ENCODE measurements at places on chromosomes 5 and 9.
A peak's percentile ranks its signal among the peaks of the same experiment; 100 is the strongest.

DNA sequence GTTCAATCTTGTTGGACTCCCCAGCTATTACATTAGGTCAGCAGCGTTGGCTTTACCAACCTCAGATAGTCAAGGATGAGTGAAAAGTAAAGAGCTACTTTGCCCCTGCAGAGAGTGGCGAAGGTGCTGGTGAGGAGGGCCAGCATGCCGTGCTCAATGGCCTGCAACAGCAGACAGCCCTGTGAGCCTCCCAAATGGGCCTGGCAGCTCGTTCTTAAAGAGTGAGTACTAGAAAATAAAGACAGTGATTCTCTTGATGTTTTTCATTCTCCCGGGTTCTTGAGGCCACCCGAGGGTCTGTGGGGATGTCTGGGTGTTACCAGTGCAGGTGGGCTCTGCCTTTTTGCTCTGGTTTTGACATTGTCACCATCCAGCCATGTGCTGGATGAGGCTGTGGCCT, 16.2 kb downstream of the GADD45G start:
- DNase-seq, result no peak

GRCh38 chr9:87855061-87855460, 27.6 kb upstream of the SPATA31E1 start:
- no peak for DNase-seq

- no peak for DNase-seq
Measured at GRCh38 chr5:156647034-156647451, 203.1 kb upstream of the PPP1R2B start.

- no peak for DNase-seq
Measured at GRCh38 chr9:34454571-34455065, 3.8 kb downstream of the FAM219A start.

- no peak for DNase-seq
Measured at GRCh38 chr5:646396-647201, 34.5 kb downstream of the CEP72 start.

DNA sequence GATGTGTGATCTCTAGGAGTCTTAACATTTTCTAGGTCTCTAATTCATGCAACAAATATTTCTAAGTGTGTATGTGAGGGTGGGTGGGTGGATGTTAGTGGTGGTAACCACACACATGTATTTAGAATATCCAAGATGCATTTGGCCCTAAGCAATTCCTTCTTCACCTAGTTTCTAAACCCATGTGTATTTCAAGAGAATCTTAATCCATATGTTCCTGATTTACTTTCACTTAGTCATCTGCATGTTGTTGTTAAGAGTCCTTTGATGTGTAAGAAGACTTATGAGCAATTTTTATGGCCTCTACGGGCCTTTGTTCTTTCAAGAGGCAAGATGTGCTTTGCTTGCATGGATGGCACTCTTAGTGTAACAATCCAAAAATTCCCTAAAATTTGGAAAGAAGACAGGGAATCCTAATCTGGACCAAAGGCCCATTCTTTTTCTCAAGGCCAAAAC, 282.6 kb downstream of the SPATA31D1 start:
- DNase-seq, result no peak

DNA sequence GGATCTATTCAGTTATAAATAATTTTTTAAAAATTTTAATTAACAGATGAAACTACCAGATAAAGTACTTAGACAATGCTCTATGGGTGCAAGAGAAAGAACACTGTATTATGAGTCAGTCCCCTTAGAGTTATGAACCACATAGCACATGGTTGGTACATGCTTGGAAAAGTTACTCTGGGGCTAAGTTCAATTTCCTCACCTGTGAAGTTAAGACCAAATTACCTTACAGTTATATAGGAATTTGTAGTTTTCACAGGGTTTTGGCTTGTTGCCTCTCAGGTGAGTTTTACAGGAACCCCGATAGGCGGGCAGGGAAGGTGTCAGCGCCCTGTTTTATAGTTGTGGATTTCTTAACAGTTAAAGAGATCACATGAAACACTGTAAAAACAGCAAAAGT, 1.2 kb downstream of the PANK3 start:
- no peak for DNase-seq

DNA sequence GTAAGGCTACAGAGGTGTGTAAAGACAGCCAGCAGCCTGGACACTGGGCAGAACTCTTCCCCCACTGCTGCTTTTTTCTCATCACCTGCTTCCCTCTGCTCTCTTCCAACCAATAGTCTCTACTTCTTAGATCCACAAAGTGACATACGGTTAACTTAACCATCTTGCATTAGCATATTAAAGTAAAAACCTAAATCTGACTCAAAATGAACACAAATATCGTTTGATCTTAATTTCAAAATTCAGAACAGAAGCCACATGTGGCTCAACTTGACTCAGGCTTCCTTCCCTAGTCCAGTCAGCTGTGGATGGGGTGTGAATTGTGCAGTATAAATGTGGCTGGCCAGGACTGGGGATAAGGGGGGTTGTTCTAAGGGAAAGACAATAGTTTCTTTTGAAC, 114.3 kb downstream of the STARD4 start:
- no peak for DNase-seq

- no peak for DNase-seq
Measured at GRCh38 chr9:134707031-134707680, 65.6 kb downstream of the COL5A1 start.

GRCh38 chr5:141597394-141597793, 21.4 kb downstream of the DIAPH1 start:
- no peak for DNase-seq

DNA sequence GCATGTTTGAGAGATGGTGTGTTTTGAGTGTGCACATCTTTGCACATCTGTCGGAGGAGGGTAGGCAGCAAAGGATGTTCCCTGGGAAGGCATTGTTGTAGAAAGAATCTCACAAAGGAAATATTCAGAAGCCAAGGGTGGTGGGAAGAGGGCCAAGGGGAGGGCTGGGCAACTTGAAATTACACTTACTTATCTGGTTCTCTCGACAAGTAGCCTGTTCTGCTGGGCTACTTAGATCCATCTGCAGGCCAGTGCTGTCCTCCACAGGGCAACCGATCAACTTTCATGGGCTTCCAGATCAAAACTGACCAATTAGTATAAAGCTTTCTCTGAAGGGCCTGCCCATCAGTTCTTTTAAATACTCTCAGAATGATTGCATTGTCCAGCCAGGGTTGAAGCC, 495.2 kb downstream of the GADD45G start:
- DNase-seq, result no peak

GRCh38 chr5:73867345-73868335, 241.6 kb downstream of the ARHGEF28 start:
- DNase-seq, result no peak

DNA sequence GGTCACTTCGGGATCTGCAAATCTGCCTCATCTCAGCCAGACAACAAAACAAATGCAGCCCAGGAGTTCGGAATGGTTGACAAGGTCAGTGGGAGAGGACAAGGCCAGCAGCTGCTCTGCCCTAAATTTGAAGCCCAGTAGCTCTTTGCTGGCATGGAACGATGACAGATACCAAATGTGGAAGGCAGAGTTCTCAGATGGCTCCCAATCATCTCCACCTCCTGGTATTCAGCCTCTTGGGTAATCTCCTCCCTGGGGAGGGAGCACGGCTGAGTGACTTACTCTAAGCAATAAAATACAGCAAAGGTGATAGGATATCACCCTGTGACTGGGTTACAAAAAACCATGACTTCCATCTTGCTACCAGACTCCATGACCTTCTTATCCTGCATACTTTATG, 172.8 kb downstream of the ENTREP1 start:
- DNase-seq, result no peak

- peak; percentile 34 for DNase-seq
Measured at GRCh38 chr5:73792687-73793320, 166.8 kb downstream of the ARHGEF28 start.

DNA sequence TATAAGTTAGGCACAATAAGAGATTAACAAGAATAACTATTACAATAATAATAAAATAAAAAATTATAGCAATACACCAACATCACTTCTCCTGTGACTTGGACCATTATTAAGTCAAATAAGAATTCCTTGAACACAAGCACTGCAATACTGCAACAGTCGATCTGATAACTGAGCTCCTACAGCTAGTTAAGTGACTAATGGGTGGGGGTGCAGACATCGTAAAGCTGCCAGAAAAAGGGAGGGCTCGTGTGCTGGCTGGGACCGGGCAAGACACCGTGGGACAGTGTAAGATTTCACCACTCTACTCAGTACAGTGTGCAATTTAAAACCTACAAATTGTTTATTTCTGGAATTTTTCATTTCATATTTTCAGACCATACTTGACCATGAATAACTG, 78.8 kb downstream of the SNX24 start:
- DNase-seq, result no peak

GRCh38 chr5:112930082-112930344, 8.0 kb upstream of the REEP5 start:
- no peak for DNase-seq

GRCh38 chr5:149344151-149344550, 1.1 kb upstream of the GRPEL2 start:
- DNase-seq, result no peak

DNA sequence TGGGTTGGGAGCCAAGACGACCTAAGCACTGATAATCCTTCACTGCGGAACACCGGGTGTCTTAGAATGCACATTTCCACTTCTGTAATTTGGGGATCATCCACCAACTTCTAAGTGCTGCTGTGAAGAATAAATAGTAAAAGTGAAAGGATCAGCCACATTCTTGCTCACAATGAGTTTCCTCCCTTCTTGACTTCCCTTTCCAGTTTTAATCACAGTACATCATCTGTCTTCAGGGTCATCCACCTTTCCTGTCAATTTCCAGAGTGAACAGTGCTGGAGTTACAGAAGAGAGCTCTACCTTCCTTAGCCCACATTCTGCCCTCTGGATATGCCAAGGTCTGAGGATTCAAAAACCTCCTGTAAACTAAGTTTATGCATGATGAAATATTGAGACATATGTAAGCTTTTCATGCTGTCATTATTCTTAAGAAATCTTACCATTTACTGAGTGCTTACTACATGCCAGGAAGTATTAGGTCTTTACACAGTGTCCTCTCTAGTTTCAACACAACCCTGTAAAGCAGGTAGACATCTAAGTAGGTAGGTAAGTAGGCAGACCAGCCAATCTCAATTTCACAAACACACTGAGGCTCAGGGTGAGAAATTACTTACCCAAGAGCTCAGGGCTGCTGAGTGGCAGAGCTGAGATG, 105.2 kb downstream of the CDK5RAP2 start:
- no peak for DNase-seq

DNA sequence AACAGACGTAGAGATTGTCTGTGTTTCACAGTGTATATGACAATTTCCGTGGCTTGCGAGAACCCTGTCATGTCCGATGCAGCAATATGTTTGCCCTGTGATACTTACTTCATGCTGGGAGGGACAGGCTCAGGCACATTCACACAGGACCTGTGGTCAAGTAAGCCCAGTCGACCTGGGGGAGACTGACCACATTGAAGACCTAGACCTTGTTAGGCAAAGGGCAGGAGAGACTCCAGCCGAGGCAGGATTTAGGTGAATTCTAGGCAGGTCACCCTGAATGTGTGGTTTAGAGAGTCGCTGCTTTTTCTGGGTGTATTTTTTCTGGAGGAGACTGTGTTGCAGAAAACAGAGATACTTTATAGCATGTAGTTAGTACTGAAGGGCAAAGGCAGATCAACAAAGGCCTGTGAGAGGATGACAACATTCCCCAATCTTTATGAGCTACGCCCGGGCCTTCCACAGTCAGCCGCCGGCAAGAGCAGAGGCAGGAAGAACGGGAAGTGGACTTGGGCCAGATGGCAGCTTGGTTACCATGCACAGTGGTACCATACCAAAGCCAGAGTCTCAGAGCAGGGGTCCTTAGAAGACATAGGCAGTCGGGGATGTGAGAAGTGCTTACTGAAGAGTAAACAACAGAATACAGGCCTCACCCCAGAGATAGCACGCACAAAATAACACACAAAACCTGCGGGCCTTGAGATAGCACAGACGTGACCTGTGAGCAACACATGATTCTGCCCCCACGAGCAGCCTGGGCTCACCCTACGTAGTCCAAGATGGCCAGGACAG, 220.7 kb downstream of the CACNA1B start:
- DNase-seq, result no peak

GRCh38 chr5:173342813-173343755, 14.9 kb upstream of the STC2 start:
- DNase-seq, result no peak

DNA sequence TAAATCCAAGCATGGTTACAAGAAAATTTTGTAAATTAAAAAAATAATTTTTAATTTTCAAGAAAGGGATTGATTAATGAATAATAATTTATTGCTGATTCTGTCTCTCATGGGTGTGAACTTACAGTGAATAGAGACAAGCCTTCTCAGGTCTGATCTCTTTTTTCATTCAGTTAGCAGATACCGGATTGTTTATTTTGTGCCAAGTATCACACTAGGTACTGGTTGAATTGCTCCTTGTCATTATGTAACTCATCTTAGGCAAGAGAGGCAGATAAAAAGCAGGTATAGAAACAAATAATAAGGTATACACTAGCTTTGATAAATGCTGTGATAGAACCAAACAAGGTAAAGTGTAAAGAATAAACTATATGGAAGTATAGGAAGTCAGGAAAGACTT, 283.3 kb downstream of the PJA2 start:
- DNase-seq, result no peak

DNA sequence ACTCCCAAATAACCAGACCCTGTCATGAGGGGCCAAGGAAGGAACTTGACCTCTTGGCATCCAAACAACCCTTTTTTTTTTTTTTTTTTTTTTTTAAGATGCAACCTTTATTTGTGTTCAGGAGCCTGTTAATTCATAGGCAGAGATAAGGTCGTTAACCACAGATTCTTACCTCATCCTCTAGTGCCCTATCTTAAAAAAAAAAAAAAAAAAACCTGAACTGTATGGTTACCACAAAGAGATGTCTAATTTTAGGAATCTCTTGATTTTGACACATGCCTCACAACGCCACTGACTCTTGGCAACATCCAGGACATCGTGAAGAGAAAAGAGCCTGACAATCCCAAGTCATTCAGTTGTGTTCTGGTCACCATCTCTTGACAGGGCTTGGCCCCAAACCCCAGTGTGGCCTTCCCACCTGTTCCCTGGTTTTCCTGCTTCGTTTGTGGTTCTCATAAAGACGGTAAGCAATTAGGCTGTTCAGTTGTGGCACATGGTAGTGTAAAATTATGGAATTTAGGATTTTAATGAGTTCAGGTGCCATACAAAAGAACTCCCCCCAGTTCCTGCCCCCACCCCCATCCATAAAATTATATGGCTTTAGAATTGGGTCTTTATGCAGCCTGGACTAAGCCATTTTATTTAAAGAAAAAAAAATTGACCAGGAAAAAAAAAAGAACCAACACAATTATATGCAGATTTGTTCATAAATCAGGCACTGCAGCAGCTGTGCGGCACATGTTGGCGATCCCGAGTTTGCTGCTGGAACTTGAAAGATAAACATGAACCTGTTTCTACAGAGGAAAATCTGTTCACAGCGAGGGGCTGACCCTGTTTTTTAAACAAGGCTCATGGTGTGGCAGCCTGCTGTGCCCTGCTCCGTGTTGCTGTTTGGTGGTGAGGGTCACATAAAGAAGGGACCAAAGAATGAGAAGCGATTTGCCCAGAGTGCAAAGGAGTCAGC, 267.8 kb upstream of the CLINT1 start:
- no peak for DNase-seq

- no peak for DNase-seq
Measured at GRCh38 chr9:134319306-134320125, 6.7 kb upstream of the RXRA start.

- DNase-seq, result no peak
Measured at GRCh38 chr5:132500244-132500930, 9.8 kb upstream of the IRF1 start.

All from stimulated activated CD8-positive, alpha-beta memory T cell treated with anti-CD3 and anti-CD28 coated beads, Interleukin-7, amount 100 ng/mL, for 4 hours (primary cell).